Right lobe of liver (tissue), 6 donors: ENCODE measurements at places on chromosomes 6 and 20. TPM values are rescaled to one million over a fixed set of nuclear protein-coding genes. Genes with fewer than 3 reads are reported as not detected.
A peak's percentile ranks its signal among the peaks of the same experiment; 100 is the strongest.

OR2B6 gene
- total RNA-seq: not detected

LAMA4 gene
- 4.3 TPM for total RNA-seq

GRCh38 chr20:22533823-22534751 lies 50.3 kb downstream of the FOXA2 start:
- no peaks in the 10 kb centered on the region for H3K27me3 ChIP-seq
- H3K4me3 ChIP-seq: no peak overlapping the region
- no peaks in the 10 kb centered on the region for H3K4me1 ChIP-seq

- no peak overlapping the region for H3K4me3 ChIP-seq
- H3K27me3 ChIP-seq: no peaks in the 10 kb centered on the region
- no peaks in the 10 kb centered on the region for H3K36me3 ChIP-seq
- H3K27ac ChIP-seq: no peak overlapping the region
- H3K4me1 ChIP-seq: peaks cover 10% of the 10 kb centered on the region
- peak; percentile 66 for DNase-seq
Observed at GRCh38 chr6:13511913-13512717, 24.7 kb upstream of the GFOD1 start.

- no peak overlapping the region for H3K27ac ChIP-seq
- no peaks in the 10 kb centered on the region for H3K27me3 ChIP-seq
- DNase-seq: no peak
- no peaks in the 10 kb centered on the region for H3K4me1 ChIP-seq
- H3K36me3 ChIP-seq: no peaks in the 10 kb centered on the region
- no peak overlapping the region for H3K4me3 ChIP-seq
Observed at GRCh38 chr20:23609486-23610109, 3.9 kb upstream of the CST9 start.
